Activated CD4-positive, alpha-beta T cell treated with anti-CD3 and anti-CD28 coated beads, Interleukin-2, amount 10 ng/mL, durations not matched to agents 7 days and 5 days (primary cell): ENCODE measurements at places on chromosomes 6 and 20.

DNA sequence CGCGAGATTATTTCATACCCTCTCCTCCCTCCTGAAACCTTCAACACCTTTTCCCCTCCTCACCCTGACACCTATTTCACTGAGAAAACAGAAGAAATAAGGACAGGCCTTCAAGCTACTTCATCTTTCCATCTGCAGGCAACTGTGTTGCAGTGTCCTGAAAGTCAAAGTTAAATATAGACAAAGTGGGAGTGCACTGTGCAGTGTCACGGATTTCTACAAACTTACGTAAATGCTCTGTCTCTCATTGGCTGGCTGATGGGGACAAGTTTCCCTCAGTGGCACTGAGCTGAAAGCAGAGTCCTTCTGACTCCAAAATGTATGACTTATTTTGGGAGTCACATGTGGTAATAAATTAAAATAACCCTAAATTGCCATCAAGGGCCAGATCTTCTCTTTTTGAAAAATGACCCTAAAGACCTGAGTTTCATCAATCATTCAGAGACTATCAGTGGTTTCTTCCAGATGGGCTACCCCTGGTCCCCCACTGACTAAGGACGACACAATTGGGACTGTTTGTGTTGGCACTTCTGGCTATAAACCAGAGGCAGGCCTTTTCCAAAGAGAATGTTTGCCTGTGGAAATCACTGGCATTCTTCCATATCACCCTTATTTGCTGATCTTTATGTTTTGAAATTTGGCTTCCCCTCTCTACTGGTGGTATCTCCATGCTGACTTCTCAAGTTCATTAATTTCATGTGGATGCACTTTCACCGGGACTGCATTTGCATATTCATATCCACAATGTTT lies 21.6 kb downstream of the ALDH8A1 start:
- H3K27ac ChIP-seq = no peak overlapping the region
- no peak for DNase-seq
- H3K4me1 ChIP-seq = peaks cover 6% of the 10 kb centered on the region
- no peaks in the 10 kb centered on the region for H3K36me3 ChIP-seq

- H3K36me3 ChIP-seq = peaks cover 66% of the 10 kb centered on the region
- DNase-seq = no peak
- H3K4me1 ChIP-seq = peaks cover 77% of the 10 kb centered on the region
- no peak overlapping the region for H3K4me3 ChIP-seq
Measured at GRCh38 chr6:149130090-149130489, 187.4 kb upstream of the TAB2 start.

GRCh38 chr20:16571333-16571732 lies 1.9 kb downstream of the KIF16B start:
- H3K27me3 ChIP-seq = no peaks in the 10 kb centered on the region
- peaks cover 44% of the 10 kb centered on the region for H3K4me1 ChIP-seq
- H3K4me3 ChIP-seq = no peak overlapping the region
- no peak for DNase-seq
- peaks cover 2% of the 10 kb centered on the region for H3K36me3 ChIP-seq

DNA sequence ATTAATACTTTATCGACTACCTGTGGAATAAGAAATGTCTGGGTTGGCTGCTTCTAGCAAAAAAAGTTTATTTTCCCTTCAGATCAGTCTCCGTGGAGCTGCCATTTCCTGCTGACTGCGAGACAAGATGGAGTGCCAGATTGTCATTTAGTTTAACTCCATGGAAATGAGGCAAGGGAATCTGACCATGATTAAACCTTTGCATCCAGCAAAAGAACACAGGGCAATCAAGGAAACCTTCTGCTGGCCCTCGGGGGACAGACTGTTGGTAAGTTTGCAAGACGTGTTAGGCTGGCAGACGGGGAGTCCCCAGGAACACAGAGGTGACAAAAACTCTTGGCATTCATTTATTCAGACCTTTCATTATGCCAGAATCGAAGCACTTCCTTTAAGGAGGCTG lies 52.2 kb upstream of the SPACA1 start:
- H3K4me1 ChIP-seq = no peaks in the 10 kb centered on the region
- H3K4me3 ChIP-seq = no peak overlapping the region
- H3K27me3 ChIP-seq = peaks cover 15% of the 10 kb centered on the region
- DNase-seq = no peak
- H3K36me3 ChIP-seq = no peaks in the 10 kb centered on the region

DNA sequence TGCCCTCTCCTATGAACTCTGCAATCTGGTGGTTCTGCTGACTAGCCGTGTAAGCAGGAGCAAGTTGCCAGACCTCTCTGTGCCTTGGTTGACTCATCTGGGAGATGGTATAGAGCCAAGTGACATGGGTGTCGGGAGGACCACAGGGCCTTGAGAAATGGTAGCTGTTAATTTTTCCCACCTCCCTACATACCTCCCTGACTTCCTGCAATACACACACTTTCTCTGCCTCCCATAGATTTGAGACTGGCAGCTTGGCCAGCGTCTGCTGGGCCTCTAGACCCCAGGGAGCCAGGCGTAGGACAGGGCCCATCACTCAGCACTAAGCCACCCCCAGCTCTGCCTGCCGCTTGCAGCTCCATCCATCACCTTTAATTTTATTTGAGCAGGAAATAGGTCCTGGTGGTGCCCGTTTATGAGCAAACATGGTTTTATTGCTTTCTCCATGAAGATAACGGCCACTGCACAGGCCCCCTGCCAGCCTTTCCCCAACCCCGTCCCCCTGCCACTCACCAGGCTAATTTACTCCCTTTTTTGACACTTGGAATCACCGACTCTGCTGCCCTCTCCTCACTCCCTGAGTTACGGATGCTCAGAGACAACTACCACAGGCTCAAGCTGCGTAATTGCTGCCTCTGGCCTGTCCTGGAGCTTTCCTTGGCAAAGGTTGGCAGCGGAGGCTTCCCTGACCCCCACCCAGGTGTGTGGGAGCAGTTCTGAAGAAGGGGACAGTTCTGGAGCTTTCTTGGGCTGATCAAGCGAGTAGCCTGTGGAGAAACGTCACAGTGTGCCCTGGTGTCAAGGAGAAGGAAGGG lies 11.1 kb downstream of the GLP1R start:
- H3K36me3 ChIP-seq = no peaks in the 10 kb centered on the region
- no peak for DNase-seq
- no peak overlapping the region for H3K4me3 ChIP-seq

- H3K36me3 ChIP-seq = no peaks in the 10 kb centered on the region
Measured at GRCh38 chr20:50799176-50799889, 4.5 kb downstream of the BCAS4 start.

- DNase-seq = no peak
- no peak overlapping the region for H3K27ac ChIP-seq
- no peaks in the 10 kb centered on the region for H3K36me3 ChIP-seq
Measured at GRCh38 chr6:28312939-28313338, 23.0 kb downstream of the ZSCAN31 start.

DNA sequence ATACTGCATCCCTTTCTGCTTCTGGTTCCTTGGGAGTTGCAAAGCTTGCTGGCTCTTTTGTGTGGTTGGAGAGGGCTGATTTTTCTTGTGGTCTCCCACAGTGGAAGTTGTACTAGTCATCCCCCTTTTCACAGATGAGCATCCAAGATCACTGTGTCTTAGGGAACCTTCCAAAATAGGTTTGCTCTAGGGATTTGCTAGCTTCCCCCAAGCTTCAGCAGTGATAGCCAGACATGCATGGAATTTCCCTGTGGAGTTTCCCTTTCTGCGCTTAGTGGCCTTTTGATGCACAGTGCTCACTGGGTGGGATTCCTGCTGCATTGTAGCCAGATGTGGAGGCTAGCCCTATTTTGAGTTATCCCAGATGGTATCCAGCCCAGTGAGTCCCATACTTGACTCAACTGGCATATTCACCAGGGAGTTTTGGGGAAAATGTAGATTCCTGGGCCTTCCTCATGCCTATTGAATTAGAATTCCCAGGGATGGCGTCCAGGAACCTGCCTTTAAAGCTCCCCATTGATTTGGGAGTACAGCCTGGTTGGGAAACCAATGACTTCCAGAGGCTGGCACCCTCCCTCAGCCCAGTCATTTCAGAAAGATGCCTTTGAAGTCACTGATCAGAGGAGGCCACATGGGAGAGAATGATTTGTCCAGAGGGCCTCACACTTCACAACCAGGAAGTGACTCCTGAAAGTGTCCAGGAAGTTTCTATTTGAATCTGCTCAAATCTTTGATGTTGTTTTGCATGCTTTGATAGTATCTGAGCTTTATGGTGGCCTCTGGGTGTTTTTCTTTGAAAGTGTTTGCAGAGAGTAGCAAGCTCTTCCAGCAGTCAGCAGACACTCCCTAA lies 25.9 kb downstream of the PPARD start:
- H3K4me1 ChIP-seq = peaks cover 61% of the 10 kb centered on the region
- H3K27me3 ChIP-seq = no peaks in the 10 kb centered on the region
- H3K36me3 ChIP-seq = peaks cover 36% of the 10 kb centered on the region
- DNase-seq = peak; percentile 35

DNA sequence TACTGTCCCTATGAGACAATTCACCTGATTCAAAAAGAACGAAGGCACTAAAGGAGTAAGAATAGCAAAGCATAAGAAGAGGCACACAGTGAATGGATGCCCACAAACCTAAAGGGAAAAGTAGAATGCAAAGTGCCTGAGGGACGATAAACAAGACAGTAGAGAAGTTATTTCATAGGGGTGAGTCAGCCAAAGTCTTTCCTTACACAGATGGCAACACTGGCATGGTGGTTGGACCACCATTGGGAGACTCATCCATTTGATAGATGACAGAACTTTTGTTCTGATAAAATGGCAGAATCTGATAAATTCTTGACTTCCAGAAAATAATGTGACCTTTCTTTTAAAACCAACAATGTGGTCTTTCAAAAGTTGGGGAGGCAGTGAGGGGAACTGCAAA lies 148.1 kb upstream of the HDAC2 start:
- peaks cover 4% of the 10 kb centered on the region for H3K27me3 ChIP-seq
- H3K4me1 ChIP-seq = no peaks in the 10 kb centered on the region
- no peak for DNase-seq
- H3K36me3 ChIP-seq = no peaks in the 10 kb centered on the region
- no peak overlapping the region for H3K4me3 ChIP-seq
- H3K27ac ChIP-seq = no peak overlapping the region

GRCh38 chr6:28981833-28982475 lies 23.2 kb downstream of the ZNF311 start:
- H3K27me3 ChIP-seq = peaks cover 53% of the 10 kb centered on the region
- H3K4me3 ChIP-seq = peak overlapping the region; percentile 85
- DNase-seq = peak; percentile 60
- peaks cover 14% of the 10 kb centered on the region for H3K36me3 ChIP-seq
- H3K4me1 ChIP-seq = peaks cover 68% of the 10 kb centered on the region

GRCh38 chr6:125662296-125662695 lies 87.1 kb upstream of the HEY2 start:
- H3K4me1 ChIP-seq = no peaks in the 10 kb centered on the region
- H3K27me3 ChIP-seq = peaks cover 11% of the 10 kb centered on the region
- H3K4me3 ChIP-seq = no peak overlapping the region
- DNase-seq = no peak
- H3K36me3 ChIP-seq = no peaks in the 10 kb centered on the region
- H3K27ac ChIP-seq = no peak overlapping the region

DNA sequence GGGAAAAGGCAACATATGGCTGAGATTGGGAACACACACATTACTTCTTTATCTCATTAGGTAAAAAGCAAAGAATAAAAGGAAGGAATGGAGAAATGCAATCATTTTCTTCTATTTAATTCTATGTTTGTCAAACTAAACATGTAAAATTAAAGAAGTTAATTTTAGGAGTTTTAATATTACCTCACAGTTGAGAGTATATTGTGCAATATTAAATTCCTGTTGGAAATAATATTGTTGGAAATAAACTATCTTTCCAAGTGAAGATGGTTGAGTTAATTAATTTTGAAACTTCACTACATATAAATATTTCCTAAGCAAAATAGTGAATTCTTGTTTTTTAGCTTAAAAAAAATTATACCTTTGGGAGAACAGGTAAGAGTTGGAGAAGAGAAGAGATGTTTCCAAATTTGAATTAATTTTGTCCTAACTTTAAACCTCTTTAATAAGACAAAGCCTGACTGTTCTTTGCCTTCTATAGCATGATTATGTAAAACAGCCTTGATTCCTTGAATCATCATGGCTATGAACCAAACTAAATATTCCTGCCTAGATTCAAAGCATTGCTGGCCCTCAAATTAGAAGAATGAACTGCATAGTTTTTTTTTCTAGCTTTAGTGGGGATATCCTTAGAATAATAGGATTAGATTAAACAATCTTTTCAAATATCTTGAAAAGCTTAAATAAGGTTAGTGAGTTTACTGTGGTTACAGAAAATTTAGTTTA lies 1349.1 kb upstream of the ADGRB3 start:
- no peaks in the 10 kb centered on the region for H3K36me3 ChIP-seq
- no peaks in the 10 kb centered on the region for H3K4me1 ChIP-seq
- no peak for DNase-seq

DNA sequence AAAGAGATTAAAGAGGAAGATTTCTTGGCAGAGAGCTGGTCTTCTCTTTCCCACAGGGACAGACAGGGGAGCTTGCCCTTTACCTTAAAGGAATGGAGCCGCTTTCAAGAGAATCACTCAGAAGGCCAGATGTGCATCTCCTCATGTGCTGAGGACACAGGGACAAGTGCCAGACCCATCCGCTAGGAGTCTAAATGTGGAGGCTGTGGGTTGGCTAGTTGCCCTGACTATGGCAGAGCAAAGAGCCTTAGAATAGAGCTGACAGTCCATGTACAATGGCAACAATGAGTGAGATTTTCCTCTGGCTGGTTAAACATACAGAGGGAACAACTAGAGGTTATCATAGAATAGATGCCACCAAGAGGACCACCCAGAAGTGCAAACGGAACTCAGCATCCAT lies 7.3 kb upstream of the DOK5 start:
- H3K27ac ChIP-seq = no peak overlapping the region
- H3K27me3 ChIP-seq = peaks cover 2% of the 10 kb centered on the region
- H3K4me3 ChIP-seq = no peak overlapping the region
- H3K36me3 ChIP-seq = no peaks in the 10 kb centered on the region
- DNase-seq = no peak

GRCh38 chr6:149235130-149235561 lies 82.4 kb upstream of the TAB2 start:
- H3K27me3 ChIP-seq = no peaks in the 10 kb centered on the region
- H3K36me3 ChIP-seq = peaks cover 62% of the 10 kb centered on the region
- no peak for DNase-seq
- H3K27ac ChIP-seq = peak overlapping the region; percentile 92
- peaks cover 54% of the 10 kb centered on the region for H3K4me1 ChIP-seq
